Left ventricle myocardium inferior (tissue), 1 donor: ENCODE measurements at places on chromosomes 11 and 22.
A peak's percentile ranks its signal among the peaks of the same experiment; 100 is the strongest.

DNA sequence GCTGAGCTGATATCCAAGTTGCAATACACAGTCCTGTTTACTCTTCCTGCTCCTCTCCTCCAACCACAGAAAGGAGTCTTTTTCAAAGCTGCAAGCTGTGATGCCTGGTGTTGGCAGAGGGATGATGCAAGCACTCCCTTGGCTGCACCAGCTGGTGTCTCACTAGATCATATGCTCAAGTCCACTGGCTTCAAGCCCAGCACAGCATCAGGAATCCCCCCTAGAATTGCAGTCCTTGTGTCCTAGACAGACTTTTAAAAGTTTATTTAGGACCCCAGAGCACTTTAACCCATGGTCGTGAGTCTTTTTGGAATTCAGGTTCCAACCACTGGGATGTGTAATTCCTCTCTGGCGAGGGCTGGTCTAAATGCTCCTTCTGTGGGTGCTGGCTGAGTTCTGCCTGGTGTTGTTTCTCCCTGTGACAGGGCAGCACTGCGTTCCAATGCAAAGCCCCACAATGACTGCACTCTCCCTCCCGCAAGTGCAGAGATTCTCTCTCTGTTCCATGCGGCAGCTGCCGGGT lies 1.9 kb upstream of the HEPN1 start:
- DNase-seq: no peak
- H3K36me3 ChIP-seq: no peaks in the 10 kb centered on the region
- H3K27ac ChIP-seq: no peak overlapping the region
- peaks cover 26% of the 10 kb centered on the region for H3K27me3 ChIP-seq
- H3K4me1 ChIP-seq: peaks cover 17% of the 10 kb centered on the region

DNA sequence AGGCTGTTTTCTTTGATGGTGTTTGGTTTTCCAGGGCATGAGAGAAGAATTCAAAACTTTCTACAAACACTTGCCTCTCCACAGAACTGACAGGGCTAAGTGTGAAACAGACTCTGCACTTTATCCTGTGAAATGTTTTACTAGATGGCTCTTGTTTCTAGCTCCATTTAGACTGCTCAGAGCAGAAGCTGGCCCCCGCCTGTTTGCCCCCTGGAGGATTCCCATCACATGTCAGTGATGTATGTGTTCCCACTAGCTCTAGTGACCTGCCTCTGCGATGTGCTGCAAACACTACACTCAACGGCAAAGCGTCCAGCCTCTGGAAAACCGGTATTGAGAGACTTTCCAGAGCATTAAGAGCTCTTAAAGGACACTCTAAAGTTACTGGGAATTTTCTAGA lies 41.4 kb upstream of the PCF11 start:
- peaks cover 13% of the 10 kb centered on the region for H3K4me1 ChIP-seq
- H3K36me3 ChIP-seq: no peaks in the 10 kb centered on the region
- DNase-seq: no peak
- no peak overlapping the region for H3K27ac ChIP-seq

- H3K27ac ChIP-seq: peak overlapping the region; percentile 21
- peaks cover 21% of the 10 kb centered on the region for H3K4me1 ChIP-seq
- H3K36me3 ChIP-seq: no peaks in the 10 kb centered on the region
- H3K4me3 ChIP-seq: no peak overlapping the region
- no peaks in the 10 kb centered on the region for H3K27me3 ChIP-seq
Observed at GRCh38 chr11:78424334-78425270, 7.0 kb upstream of the GAB2 start.

- no peak overlapping the region for H3K4me3 ChIP-seq
- no peak overlapping the region for H3K27ac ChIP-seq
- H3K4me1 ChIP-seq: no peaks in the 10 kb centered on the region
- no peak for DNase-seq
- no peaks in the 10 kb centered on the region for H3K36me3 ChIP-seq
Observed at GRCh38 chr11:38824573-38824972, 2226.5 kb upstream of the RAG2 start.

DNA sequence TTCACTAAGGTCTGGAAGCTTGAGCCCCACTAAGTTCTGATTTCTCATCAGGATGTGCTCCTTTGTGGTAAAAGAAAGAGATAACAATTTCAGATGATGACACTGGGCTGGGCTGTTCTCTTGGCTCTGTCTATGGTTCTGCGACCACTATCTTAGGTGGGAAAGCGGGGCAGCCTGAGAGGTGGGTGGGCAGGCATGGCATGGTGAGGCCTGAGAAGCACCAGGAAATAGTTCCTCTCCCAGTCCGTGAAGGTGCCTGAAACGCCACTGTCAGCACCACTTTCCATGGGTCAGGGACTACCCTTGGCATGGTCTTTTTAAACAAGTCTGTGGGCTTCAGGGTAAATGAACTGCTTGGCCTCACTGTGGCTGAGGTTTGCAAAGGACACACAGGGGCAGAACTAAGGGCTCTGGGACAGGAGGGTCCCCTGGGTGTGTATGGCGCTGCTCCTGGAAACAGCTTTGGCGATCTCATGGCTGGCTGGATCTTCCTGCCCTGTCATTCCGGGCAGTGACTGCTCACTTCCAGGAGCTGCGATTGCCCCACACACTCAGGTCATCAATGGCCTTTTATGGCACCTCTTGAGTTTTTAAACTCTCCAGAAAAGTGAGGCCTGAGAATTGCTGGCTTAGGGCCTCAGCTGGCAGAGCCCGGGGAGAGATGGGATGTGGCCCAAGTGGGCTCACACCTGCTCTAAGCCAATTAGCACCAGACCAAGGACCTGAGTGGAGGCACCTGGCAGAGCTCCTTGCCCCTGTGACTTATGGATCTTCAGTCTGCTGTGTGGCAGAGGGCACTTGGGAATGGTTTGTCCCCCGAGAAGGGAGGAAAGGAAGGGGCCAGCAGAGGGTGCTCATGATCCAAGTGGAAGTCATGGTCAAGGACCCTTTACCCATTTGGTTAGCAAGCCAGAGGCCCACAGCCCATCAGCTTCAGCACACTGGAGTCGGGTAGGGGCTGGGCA lies 55.6 kb upstream of the LYVE1 start:
- no peak for DNase-seq
- H3K36me3 ChIP-seq: no peaks in the 10 kb centered on the region
- H3K4me1 ChIP-seq: peaks cover 4% of the 10 kb centered on the region
- peak overlapping the region; percentile 44 for H3K27ac ChIP-seq
- no peak overlapping the region for H3K4me3 ChIP-seq
- no peaks in the 10 kb centered on the region for H3K27me3 ChIP-seq

GRCh38 chr22:37088750-37089408 lies 20.6 kb downstream of the TMPRSS6 start:
- no peak overlapping the region for H3K27ac ChIP-seq
- H3K4me1 ChIP-seq: no peaks in the 10 kb centered on the region
- H3K36me3 ChIP-seq: no peaks in the 10 kb centered on the region
- H3K4me3 ChIP-seq: no peak overlapping the region

DNA sequence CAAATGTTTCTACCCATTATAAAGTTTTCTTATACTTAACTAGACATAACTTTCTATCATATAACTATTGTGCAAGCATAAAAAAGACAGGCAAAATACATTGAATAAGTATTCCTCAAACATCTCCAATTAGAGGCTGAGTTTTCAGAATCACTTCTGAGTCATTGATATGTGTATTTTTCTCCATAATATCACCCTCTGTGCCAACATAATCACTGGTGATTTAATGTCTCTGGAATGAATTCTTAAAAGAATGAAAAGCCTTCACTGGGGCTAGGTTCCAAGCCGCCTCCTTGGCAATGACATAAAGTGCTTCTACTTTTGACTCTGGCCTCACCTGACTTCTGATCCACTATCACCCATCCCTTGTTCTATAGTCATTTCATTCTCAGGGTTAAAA lies 197.0 kb upstream of the E2F8 start:
- H3K27ac ChIP-seq: no peak overlapping the region
- no peak overlapping the region for H3K4me3 ChIP-seq
- no peaks in the 10 kb centered on the region for H3K36me3 ChIP-seq
- H3K27me3 ChIP-seq: no peaks in the 10 kb centered on the region
- no peak for DNase-seq

GRCh38 chr11:7523416-7524210 lies 9.8 kb downstream of the PPFIBP2 start:
- peak overlapping the region; percentile 22 for H3K4me3 ChIP-seq
- no peaks in the 10 kb centered on the region for H3K27me3 ChIP-seq
- H3K4me1 ChIP-seq: peaks cover 26% of the 10 kb centered on the region
- H3K27ac ChIP-seq: peak overlapping the region; percentile 25
- DNase-seq: no peak

GRCh38 chr11:126282736-126283591 lies at the start of gene TIRAP:
TSS of gene TIRAP (plus strand) at chr11:126283093. CDS start at chr11:126290895, 7,802 bp downstream.
- H3K27me3 ChIP-seq: no peaks in the 10 kb centered on the region
- H3K4me3 ChIP-seq: peak within 1 kb of the TSS; percentile 88
- H3K27ac ChIP-seq: peak within 1 kb of the TSS; percentile 97
- peaks cover 39% of the 10 kb centered on the region for H3K4me1 ChIP-seq
- DNase-seq: peak; percentile 79
- H3K36me3 ChIP-seq: peaks cover 1% of the 10 kb centered on the region

- H3K27me3 ChIP-seq: no peaks in the 10 kb centered on the region
- DNase-seq: no peak
- H3K36me3 ChIP-seq: no peaks in the 10 kb centered on the region
Observed at GRCh38 chr11:112625814-112626213, 335.4 kb upstream of the NCAM1 start.

DNA sequence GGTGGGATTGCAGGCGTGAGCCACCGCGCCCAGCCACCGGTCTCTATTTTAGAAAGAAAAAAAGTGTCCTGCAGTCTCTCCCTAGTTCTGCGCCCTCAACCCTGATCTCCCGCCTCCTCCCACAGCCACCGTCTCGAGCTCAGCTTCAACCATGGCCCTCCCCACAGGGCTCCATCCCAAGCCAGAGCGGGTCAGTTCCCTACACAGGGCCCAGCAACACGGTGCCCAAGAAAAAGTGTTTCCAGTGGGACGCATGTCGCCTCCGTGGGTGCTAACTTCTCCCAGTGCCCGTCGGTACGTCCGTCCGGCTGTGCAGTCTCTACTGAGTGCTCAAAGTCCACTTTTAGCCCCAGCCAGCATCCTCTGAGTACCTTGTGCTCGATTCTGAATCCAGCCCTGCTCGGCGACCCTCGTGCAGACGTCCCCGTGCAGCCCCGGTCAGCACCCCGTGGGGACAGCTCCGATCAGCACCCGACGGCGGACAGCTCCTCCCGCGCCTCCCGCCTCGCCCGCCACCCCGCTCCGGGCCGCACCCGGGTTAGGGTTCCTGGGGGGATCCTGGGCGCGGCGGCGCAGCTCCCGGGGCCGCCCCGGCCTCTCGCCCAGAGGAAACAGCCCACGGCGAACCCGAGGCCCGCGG lies 657 bp upstream of the MAPK8IP2 start:
- H3K36me3 ChIP-seq: no peaks in the 10 kb centered on the region
- H3K27me3 ChIP-seq: peaks cover 68% of the 10 kb centered on the region
- peaks cover 17% of the 10 kb centered on the region for H3K4me1 ChIP-seq
- DNase-seq: peak; percentile 56
- peak overlapping the region; percentile 63 for H3K4me3 ChIP-seq

DNA sequence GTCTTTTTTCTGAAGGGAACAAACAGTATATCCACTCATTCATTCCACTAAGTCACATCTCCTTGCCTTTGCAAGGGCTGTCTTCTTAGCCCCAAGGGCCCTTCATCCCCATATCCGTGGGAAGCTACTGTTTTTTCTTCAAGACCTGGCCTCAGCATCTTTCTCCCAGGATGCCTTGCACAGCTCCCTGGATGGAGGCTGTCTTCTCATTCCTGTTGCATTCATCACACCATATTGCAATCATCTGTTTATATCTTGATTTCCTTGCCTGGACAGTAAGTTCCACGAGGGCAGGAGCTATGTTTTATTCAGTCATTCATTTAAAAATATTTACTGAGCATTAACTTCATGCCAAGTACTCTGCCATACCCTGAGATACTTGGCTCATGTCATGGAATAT lies 29.3 kb upstream of the NECTIN1 start:
- peaks cover 8% of the 10 kb centered on the region for H3K4me1 ChIP-seq
- H3K36me3 ChIP-seq: no peaks in the 10 kb centered on the region
- H3K27me3 ChIP-seq: no peaks in the 10 kb centered on the region
- DNase-seq: no peak
- H3K4me3 ChIP-seq: no peak overlapping the region
- no peak overlapping the region for H3K27ac ChIP-seq

DNA sequence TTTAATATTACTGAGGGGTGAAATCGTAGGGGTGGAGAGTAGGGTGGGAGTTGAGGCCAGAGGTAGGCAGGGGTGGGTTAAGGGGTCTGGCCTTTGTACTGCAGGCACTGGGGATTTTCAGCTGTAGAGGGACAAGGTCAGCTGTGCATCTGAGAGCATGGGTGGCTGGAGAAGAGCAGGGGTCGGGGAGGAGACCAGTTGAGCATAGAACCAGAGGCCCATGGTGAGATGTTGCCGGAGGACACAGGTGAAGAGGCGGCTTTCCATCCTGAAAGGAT lies 12.1 kb upstream of the CELSR1 start:
- peak overlapping the region; percentile 97 for H3K27ac ChIP-seq
- peaks cover 40% of the 10 kb centered on the region for H3K4me1 ChIP-seq
- peak; percentile 6 for DNase-seq
- H3K27me3 ChIP-seq: no peaks in the 10 kb centered on the region
- peak overlapping the region; percentile 63 for H3K4me3 ChIP-seq
- H3K36me3 ChIP-seq: peaks cover 16% of the 10 kb centered on the region
